NCI-H1436 treated with DMSO at 0.1 percent for 48 hours (cell line): ENCODE measurements at places on chromosomes 1 and 21.

- DNase-seq: no peak
Observed at GRCh38 chr1:52544665-52545525, 8.0 kb downstream of the TUT4 start.

GRCh38 chr1:29382851-29383745, 146.8 kb downstream of the PTPRU start:
- DNase-seq: no peak

- DNase-seq: no peak
Observed at GRCh38 chr1:229671310-229671709, 45.3 kb downstream of the URB2 start.

GRCh38 chr1:159678939-159679338, 35.5 kb downstream of the CRP start:
- DNase-seq: no peak

GRCh38 chr1:39782103-39782502, 6.6 kb downstream of the BMP8B start:
- no peak for DNase-seq

- no peak for DNase-seq
Observed at GRCh38 chr1:209324901-209325871, 258.3 kb upstream of the CAMK1G start.

GRCh38 chr21:45149021-45149420, 74.6 kb downstream of the ADARB1 start:
- no peak for DNase-seq

DNA sequence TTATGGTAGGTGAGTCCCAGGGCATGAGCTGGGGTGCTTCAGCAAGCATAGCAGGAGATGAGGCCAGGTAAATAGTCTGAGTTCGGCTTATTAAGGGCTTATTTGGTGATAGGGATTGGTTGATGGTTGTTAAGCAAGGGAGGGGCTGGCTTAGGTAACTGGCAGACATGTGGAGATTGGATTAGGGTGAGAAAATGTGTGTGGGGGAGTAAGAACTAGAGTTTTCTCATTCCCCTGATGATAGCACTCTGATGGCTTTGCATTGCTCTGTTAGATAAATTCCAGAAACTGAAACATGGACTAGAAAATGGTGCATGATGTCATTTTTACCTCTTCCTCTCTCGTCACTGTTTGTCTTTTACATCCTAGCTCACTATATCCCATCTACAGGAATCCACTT, 53.6 kb downstream of the FGGY start:
- no peak for DNase-seq

DNA sequence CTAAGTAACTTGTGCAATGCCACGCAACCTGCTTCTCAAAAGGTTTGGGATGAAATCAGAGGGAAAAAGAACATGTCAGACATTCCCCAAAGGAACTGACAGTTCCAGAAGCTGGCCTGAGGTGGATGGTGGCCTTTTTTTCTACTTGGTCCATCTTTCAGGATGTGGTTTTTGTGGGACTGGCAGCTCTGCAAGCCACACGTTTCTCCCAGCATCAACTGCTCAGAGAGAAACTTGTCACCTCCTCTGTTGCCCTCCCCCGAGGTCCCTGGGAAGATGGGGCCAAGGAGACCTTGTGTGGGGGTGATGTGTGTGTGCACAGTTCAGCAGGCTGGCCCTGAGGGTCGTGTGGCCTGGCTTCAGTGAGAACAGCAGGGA, 2.5 kb upstream of the DHRS3 start:
- DNase-seq: no peak

GRCh38 chr1:66502086-66502485, 31.9 kb upstream of the SGIP1 start:
- DNase-seq: no peak

GRCh38 chr1:220526294-220526693, 1.6 kb upstream of the MARK1 start:
- no peak for DNase-seq

DNA sequence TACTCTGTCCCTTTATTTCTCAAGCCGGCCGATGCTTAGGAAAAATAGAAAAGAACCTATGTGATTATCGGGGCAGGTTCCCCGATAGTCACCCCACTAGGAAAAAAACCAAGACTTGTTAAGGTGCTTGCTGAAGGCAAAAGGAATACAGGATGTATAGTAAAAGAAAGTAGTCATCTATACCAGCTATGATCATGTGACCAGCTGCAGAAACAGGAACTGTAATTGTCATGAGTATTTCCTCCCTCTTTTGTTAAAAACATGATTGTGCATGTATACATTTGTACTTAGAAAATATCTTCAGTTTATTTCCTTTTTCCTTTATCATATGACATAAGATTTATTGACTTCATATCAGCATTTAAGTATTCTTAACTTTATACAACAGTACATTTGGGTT, 30.5 kb downstream of the PIGK start:
- DNase-seq: no peak

DNA sequence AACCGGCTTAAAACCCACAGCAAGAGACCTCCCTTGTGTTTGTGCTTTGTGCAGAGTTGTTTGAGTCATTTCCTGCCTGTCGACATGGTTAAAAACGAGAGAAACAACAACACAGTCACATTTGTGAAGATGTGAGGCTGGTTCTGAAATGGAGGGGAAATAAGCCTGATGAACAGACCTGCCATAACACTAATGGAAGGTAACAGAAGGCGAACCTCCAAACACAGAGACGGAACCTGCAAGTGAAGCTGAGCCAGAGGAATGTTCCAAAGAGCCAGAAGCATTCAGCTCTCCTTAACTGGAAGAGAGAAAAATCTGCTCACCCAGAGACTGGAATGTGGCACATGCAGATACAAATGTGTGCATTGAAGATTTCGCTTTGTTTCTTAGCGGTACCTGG, 53.2 kb upstream of the RAVER2 start:
- no peak for DNase-seq

DNA sequence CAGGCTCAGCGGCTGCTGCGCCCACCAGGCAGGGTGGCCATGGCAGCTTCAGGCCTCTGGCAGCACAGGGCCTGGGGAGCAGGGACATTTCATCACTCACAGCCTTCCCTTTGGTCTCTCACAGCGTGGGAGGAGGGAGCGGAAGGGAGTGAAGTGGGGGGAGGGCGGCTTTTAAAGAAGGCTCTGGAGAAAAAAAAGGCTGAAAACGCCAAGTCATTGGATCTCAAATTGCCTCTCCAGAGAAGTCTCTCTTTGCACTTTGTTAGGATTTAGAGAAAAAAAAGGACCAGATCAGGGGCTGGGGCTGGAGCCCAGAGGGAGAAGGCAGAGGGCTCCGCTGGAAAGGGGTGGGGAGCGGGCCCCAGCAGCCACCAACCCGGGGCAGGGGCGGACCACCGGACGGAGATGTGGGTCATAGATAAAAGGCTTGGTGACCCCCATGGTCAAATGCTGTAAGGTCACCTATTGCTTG, 209.9 kb downstream of the GRIK3 start:
- DNase-seq: no peak

DNA sequence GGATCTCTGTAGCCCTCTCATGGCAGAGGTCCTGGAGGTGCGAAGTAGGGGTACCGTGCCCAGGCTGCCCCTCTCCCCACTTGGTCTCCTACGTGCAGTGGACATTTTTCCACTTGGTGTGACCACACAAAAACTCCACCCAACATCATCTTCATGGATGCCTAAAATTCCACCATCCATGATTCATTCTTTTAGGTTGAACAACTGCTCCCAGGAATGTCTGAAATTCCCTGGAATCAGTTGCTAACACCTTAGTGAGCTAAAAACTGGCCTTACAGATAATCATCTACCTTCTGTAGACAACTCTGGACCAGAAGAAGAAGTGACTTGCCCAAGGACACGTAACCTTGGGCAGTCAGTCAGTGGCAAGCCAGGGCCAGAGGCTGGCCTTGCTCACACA, 32.1 kb upstream of the CLIC4 start:
- no peak for DNase-seq

DNA sequence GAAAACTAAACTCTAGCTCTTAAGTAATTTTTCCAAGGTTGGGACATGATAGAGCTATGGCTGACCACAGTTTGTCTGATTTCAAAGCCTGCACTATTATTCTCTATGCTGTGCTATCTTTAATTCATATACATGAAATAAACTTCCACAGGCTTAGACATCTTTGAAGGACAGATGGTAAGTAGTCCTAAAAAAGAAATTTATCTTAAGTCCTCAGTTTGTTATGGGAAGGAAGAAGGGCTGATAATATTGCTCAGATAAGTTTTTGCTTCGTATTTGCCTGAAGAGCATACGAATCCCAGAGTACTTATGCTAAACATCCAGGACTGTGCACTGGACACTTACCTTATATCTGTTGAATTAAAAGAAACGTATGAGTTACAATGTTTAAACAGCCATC, 39.6 kb downstream of the VCAM1 start:
- no peak for DNase-seq
